ENCODE measurements at places on chromosomes 3 and 15. TPM values are rescaled to one million over a fixed set of nuclear protein-coding genes. Genes with fewer than 3 reads are reported as not detected.

Gene TMCO5A
- total RNA-seq = not detected

Gene LRTM1
- total RNA-seq = not detected

Gene KBTBD8
- total RNA-seq = 6.1 TPM

Gene TPRG1
- 0.67 TPM for total RNA-seq

Gene IL5RA
- total RNA-seq = 0.11 TPM

Gene PEX5L
- total RNA-seq = 1.9 TPM

Gene ROBO1
- total RNA-seq = 78.6 TPM

Gene CD86
- total RNA-seq = not detected

DNA sequence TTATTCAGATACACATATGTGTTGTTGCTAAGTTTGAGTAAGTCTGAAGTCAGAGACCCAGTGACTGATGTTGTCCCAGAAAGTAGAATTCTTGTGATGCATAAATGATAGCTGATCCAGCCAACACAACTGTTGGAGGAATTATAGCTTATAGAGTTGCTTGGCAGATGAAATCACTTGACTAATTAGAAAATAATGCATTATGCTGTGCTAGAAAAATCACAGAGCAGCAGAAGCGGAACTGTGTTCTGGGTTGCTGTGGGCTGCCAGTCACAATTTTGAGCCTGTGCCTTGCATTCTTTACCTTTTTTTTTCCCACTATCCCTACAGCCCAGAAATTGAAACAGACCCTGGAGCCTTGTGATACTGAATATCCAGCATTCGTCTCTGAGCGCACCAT lies 90.0 kb upstream of the LRTM1 start:
- H3K4me3 ChIP-seq = no peak overlapping the region
- H3K4me1 ChIP-seq = no peaks in the 10 kb centered on the region
- no peak for DNase-seq
- H3K27me3 ChIP-seq = no peaks in the 10 kb centered on the region

DNA sequence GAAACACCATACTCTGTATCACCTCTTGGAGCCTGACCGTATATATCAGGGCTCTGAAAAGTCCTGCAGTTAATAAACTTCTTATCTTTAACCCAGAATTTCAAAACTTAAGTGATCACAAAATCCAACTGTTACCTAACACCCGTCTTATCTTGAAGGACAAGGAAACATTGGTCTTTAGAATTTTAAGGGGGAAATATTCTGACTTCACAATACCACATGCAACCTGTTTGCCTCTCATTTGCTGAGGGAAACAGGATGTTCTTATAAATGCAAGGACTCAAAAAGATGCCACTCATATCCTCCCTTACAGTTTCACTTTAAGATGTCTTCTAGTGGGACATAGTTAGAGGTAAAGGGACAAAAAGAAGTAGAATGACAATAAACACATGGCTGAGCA lies 67.9 kb downstream of the CRTC3 start:
- H3K27ac ChIP-seq = no peak overlapping the region
- H3K4me1 ChIP-seq = peaks cover 3% of the 10 kb centered on the region
- no peak for DNase-seq
- no peaks in the 10 kb centered on the region for H3K27me3 ChIP-seq

DNA sequence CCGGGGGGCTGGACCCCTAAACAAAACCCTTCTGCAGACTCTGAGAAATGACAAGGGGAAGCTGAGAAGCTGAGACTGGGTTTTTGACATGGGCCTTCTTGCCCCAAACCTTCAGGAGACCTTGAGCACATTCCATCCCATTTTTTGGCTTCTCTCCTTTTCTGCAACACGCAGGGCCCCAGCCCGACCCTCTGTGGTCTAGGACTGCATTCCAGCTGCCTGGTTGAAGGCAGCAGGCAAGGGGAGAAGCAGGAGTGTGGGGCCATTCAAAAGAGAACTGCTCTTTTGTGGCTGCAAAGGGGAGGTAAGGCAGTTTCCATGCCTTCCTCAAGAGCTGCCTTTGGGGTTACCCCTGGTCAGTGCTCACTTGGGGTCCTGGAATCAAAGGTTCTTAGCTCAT lies 263.0 kb downstream of the TLE3 start:
- peaks cover 64% of the 10 kb centered on the region for H3K27me3 ChIP-seq
- no peaks in the 10 kb centered on the region for H3K4me1 ChIP-seq
- DNase-seq = no peak
- H3K4me3 ChIP-seq = no peak overlapping the region
- no peaks in the 10 kb centered on the region for H3K36me3 ChIP-seq
- no peak overlapping the region for H3K27ac ChIP-seq

DNA sequence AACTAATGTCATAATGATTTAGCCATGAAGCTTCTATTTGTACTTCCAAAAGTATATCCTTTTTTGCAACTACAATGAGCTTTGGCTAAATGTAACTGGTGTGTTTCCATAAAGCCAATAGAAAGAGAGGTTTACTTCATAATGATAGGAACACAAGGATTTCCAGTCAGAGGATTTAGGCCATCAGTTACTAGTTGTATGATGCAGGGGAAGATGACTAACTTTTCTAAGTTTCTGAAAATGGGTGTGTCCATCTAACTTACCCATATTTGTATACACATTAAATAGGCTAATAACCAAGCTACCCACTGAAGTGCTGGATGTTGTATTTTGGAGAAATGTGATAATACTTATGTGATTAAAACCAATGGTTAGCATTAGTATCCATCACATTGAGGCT lies 55.7 kb downstream of the SLC4A7 start:
- no peaks in the 10 kb centered on the region for H3K4me1 ChIP-seq
- no peak for DNase-seq
- H3K27ac ChIP-seq = no peak overlapping the region
- peaks cover 21% of the 10 kb centered on the region for H3K36me3 ChIP-seq
- no peaks in the 10 kb centered on the region for H3K27me3 ChIP-seq
- no peak overlapping the region for H3K4me3 ChIP-seq

GRCh38 chr15:67136802-67137201 lies 71.4 kb downstream of the SMAD3 start:
- DNase-seq = no peak
- H3K4me1 ChIP-seq = peaks cover 49% of the 10 kb centered on the region
- H3K36me3 ChIP-seq = no peaks in the 10 kb centered on the region

DNA sequence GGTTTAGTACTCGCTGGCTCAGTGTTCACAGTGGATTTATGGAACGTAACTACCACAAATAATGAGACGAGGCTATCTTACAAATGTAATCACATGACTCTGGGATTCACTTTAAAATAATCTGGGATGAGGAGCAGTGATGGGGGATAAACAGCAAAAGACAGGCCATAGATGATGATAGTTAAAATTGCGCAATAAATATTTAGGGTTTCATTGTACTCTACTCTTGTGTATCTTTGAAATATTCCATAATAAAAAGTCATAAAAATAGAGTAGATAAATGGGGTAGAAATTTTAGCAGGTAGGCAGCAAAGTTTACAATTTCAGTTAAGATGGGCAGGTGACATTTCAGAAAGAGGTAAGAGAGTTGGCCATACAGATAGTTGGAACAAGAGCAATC lies 196.6 kb downstream of the KCNMB2 start:
- peaks cover 11% of the 10 kb centered on the region for H3K27me3 ChIP-seq
- DNase-seq = no peak
- H3K4me1 ChIP-seq = peaks cover 6% of the 10 kb centered on the region
- no peak overlapping the region for H3K27ac ChIP-seq
- no peaks in the 10 kb centered on the region for H3K36me3 ChIP-seq

- H3K4me1 ChIP-seq = peaks cover 10% of the 10 kb centered on the region
- peaks cover 5% of the 10 kb centered on the region for H3K36me3 ChIP-seq
- H3K4me3 ChIP-seq = peak overlapping the region; percentile 92
Observed at GRCh38 chr15:40693904-40694687, 878 bp upstream of the RAD51 start.

GRCh38 chr3:125246237-125246636 lies 33.7 kb upstream of the SLC12A8 start:
- H3K27ac ChIP-seq = no peak overlapping the region
- H3K36me3 ChIP-seq = peaks cover 11% of the 10 kb centered on the region
- no peaks in the 10 kb centered on the region for H3K4me1 ChIP-seq
- no peak for DNase-seq
- H3K27me3 ChIP-seq = no peaks in the 10 kb centered on the region

DNA sequence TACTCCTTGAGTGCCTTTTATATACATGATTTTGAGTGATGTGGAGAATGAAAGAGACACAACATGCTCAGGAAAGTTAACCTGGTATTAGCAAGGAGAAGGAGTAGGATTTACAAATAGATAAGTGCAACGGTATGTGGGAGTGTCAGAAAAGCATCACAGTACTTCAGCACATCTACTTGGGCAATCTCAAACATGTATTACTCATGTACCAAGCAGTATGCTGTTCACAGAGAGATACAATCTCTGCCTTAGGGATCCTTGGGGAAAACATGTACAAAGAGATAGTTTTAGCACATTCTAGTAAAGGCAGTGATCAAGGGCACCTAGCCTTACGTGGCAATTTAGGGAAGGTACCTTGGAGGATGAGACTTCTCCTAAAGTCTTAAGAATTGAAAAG lies 146.5 kb downstream of the FILIP1L start:
- peaks cover 1% of the 10 kb centered on the region for H3K36me3 ChIP-seq
- H3K4me1 ChIP-seq = peaks cover 23% of the 10 kb centered on the region
- no peak for DNase-seq
- no peak overlapping the region for H3K27ac ChIP-seq
- H3K4me3 ChIP-seq = no peak overlapping the region

GRCh38 chr3:30915782-30916181 lies 21.3 kb upstream of the GADL1 start:
- H3K4me1 ChIP-seq = peaks cover 4% of the 10 kb centered on the region
- H3K27ac ChIP-seq = no peak overlapping the region
- H3K36me3 ChIP-seq = no peaks in the 10 kb centered on the region
- DNase-seq = no peak
- H3K4me3 ChIP-seq = no peak overlapping the region
- H3K27me3 ChIP-seq = peaks cover 4% of the 10 kb centered on the region

- H3K36me3 ChIP-seq = no peaks in the 10 kb centered on the region
- no peak for DNase-seq
- H3K4me1 ChIP-seq = peaks cover 24% of the 10 kb centered on the region
- H3K27me3 ChIP-seq = peaks cover 84% of the 10 kb centered on the region
- H3K4me3 ChIP-seq = peak overlapping the region; percentile 12
- no peak overlapping the region for H3K27ac ChIP-seq
Observed at GRCh38 chr15:70140543-70141375, 43.0 kb upstream of the TLE3 start.

DNA sequence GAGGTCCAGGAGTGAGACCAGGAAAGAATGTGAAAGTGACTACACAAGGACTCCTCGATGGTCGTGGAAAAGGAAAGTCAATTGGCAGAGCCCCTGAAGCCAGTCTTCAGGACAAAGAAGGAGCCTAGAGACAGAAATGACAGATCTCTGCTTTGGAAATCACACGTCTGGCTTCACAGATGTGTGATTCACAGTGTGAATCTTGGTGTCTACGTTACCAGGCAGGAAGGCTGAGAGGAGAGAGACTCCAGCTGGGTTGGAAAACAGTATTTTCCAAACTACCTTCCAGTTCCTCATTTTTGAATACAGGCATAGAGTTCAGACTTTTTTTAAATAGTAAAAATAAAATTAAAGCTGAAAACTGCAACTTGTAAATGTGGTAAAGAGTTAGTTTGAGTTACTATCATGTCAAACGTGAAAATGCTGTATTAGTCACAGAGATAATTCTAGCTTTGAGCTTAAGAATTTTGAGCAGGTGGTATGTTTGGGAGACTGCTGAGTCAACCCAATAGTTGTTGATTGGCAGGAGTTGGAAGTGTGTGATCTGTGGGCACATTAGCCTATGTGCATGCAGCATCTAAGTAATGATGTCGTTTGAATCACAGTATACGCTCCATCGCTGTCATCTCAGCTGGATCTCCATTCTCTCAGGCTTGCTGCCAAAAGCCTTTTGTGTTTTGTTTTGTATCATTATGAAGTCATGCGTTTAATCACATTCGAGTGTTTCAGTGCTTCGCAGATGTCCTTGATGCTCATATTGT lies 6.0 kb downstream of the CCR2 start:
- no peak for DNase-seq
- H3K36me3 ChIP-seq = no peaks in the 10 kb centered on the region
- H3K27ac ChIP-seq = no peak overlapping the region
- H3K4me1 ChIP-seq = no peaks in the 10 kb centered on the region
- no peak overlapping the region for H3K4me3 ChIP-seq

DNA sequence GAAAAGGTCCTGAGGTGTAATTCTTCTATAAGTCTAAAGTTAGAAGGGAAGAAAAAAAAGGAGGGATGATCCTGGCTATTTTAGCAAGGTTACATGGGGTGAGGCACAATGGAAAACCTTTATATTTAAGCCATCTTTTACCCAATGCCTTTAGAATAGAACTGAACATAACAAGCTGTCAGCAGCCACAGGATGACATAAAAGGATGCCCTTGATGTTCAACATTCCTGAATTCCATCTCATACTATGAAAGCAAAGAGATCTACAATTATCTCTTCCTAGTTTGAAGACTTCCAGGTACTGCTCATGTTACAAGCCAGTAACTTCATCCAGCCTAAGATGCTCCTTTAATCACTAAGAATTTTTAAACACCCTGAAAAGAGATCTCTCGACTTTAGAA lies 26.9 kb downstream of the NEK10 start:
- no peaks in the 10 kb centered on the region for H3K4me1 ChIP-seq
- no peaks in the 10 kb centered on the region for H3K27me3 ChIP-seq
- H3K27ac ChIP-seq = no peak overlapping the region
- no peak for DNase-seq
- no peak overlapping the region for H3K4me3 ChIP-seq
- peaks cover 3% of the 10 kb centered on the region for H3K36me3 ChIP-seq

GRCh38 chr3:54822206-54822605 lies 105.7 kb downstream of the LRTM1 start:
- peaks cover 7% of the 10 kb centered on the region for H3K4me1 ChIP-seq
- H3K4me3 ChIP-seq = no peak overlapping the region
- DNase-seq = no peak
- H3K27me3 ChIP-seq = peaks cover 3% of the 10 kb centered on the region
- no peaks in the 10 kb centered on the region for H3K36me3 ChIP-seq
- no peak overlapping the region for H3K27ac ChIP-seq

DNA sequence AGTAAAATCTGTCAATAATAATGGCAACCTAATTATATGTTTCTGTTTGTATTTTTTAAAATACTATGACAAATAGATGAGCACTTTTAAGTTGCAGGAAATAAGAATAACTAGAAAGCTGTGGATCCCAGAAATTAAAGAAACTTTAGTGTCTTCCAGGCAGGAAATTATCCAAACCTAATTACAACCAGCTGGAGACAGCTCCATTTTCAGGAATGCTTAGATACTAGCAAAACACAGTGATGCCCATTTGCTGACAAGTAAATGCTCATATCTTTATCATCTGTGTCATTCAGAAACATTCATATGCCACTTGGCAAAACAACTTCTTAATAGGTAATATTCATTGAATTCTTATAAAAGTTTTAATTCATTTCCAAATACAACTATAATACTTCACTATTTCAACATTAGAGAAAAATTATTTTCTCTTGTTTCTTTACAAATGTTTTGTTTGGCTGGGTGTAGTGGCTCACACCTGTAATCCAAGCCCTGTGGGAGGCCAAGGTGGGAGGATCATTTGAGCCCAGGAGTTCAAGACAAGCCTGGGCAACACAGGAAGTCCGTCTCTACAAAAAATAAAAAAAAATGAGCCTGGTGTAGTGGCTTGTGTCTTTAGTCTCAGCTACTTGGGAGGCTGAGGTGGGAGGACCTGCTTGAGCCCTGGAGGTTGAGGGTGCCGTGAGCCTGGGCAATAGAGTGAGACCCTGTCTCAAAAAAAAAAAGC lies 169.1 kb upstream of the TSPAN3 start:
- H3K4me1 ChIP-seq = no peaks in the 10 kb centered on the region
- H3K27ac ChIP-seq = no peak overlapping the region
- H3K36me3 ChIP-seq = peaks cover 17% of the 10 kb centered on the region
- H3K27me3 ChIP-seq = no peaks in the 10 kb centered on the region
